ENCODE measurements at places on chromosomes 12 and 14. TPM values are rescaled to one million over a fixed set of nuclear protein-coding genes. Genes with fewer than 3 reads are reported as not detected.

- no peak for DNase-seq
These were observed 136.3 kb downstream of the SOX5 start for GRCh38 chr12:23813206-23813605.

DNA sequence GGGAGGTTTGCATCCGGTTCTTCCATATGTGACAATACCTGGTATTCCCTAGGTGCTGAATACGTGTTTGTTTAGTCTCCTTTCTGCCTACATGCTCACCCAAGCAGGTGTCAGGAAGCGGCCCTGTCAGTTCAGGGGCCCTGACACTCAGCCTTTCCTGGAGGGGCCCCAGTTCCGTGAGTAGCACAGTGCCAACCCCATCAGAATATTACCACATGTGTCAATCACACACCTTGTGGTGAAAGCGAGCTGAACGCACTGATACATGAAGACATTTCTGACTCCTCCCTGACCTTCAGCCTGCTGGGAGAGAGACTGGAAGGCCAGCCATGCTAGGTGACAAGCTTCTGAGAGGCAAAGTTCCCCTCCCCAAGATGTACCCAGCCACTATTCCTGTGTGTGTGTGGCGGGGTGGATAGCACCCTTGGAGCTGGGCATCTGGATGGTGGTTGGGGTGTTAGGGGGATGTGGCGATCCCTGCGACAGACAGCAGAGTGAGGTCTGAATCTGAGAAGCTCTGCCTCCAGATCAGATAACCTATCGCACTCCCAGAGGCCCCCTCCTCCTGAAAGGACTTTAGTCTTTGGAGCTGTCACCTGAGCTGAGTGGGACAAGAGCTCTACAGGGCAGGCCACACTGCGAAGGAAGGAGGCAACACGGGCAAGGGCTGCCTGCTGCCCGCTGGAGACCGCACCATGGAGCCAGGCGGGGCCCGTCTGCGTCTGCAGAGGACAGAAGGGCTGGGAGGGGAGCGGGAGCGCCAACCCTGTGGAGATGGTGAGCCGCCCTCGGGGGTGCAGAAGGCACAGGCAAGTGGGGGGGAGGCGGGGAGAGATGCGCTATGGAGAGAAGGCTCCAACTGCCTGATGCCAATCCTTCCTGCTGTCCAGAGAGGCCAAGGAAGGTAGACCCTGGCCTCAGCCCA is at the start of gene SOAT2:
Gene SOAT2, plus strand, starts transcription at position 604 of the 925 bp plus-strand sequence. Its CDS starts 92 bp downstream, at position 696.
- no peak for DNase-seq

GRCh38 chr14:104274806-104275205 is 136.4 kb downstream of the KIF26A start:
- no peak for DNase-seq

DNA sequence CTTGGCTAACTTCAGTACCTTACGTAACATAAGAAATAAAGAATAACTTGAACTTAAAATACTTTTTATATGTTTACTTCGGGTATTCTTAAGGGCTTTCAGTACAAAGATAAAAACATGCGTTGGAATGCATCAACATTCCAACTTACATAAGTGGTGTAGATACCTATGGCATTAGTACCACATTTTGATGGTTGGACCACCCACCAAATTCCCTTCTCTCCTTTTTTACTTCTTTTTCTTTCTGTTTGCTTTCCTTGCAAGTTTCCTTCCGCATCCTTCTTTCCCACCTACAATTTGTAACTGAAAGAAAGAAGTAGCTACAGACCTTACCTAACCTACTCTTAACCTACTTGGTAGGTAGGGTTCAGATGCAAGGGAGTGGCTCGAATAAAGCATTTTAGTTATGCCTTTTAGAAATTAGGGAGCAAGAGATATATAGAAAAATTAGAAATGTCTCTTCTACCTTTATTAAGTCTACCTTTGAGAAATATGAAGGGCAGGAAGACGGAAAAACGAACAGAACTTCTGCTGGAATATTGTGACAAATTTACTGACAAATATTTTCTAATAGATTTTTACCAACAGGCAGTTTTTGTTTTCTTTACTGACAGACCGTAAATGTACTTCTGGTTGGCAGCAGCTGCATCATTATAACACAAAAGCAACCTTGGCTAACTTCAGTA is 2.1 kb upstream of the ARHGAP5 start:
- DNase-seq, result no peak

DNA sequence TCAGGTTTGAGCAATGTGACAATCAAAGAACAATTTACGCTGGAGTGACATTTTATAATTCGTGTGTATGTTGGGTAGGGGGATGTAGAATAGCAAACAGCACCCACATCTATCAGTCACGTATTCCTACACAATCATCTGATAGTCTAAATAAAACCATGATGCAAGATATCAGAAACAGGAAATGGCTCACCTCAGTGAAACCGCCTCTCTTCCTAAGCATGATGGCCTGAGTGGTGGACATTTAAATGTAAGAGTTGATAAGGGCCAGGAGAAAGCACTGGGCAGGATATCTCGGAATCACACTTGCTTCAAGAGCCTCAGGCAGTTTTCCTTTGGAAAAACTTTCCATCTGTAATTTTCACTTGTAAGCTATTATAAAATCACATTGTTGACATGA is 128.2 kb downstream of the GRIP1 start:
- DNase-seq, result no peak

DNA sequence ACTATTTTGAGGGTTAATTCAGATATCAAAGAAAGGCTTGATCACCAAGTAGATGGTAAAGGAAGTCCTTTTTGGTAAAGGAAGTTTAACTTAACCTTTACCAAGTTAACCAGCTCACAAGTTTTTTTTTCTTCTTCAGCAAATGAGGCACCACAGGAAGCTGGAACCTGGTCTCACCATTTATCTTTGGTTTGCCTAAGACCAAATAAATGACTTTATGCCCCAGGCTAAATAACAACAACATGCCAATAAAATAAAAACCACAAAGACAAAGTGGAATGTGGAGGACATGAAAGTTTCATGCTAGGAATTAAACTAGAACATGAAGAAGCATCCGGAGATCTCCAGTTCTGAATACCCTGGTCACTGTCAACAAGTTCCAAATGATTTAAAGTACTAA is 116.8 kb upstream of the PRICKLE1 start:
- DNase-seq, result no peak

- no peak for DNase-seq
These were observed 93.9 kb upstream of the RASSF8 start for GRCh38 chr12:25864306-25865276.

- DNase-seq, result no peak
These were observed 15.7 kb downstream of the FOXG1 start for GRCh38 chr14:28782301-28782700.

GRCh38 chr14:64563696-64564095 is 13.9 kb downstream of the PPP1R36 start:
- DNase-seq, result no peak

GRCh38 chr12:34392741-34393085 is 370.4 kb downstream of the ALG10 start:
- peak; percentile 8 for DNase-seq

GRCh38 chr12:9039397-9039977 is 50.1 kb downstream of the KLRG1 start:
- DNase-seq, result no peak

DNA sequence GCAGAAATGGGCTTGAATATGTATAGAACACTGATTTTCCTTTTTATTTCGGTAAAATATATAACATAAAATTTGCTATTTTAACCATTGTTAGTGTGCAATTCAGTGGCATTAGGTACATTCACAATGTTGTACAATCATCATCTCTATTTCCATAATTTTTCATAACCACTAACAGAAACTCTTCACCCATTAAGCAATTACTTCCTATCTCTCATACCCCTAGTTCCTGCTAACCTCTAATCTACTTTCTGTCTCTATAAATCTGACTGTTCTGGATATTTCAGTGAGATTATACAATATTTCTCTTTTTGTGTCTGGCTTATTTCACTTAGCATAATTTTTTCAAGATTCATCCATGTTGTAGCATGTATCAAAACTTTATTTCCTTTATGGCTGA is 8.9 kb upstream of the RNF212B start:
- no peak for DNase-seq

Gene ANKRD33
- 0.19 TPM for total RNA-seq

Gene TAS2R31
- total RNA-seq, result 7.1 TPM

Gene PRB3
- total RNA-seq, result not detected

Gene TNS2
- 130 TPM for total RNA-seq

Gene CLECL1
- not detected for total RNA-seq
